ENCODE measurements at places on chromosomes 3 and 15.

DNA sequence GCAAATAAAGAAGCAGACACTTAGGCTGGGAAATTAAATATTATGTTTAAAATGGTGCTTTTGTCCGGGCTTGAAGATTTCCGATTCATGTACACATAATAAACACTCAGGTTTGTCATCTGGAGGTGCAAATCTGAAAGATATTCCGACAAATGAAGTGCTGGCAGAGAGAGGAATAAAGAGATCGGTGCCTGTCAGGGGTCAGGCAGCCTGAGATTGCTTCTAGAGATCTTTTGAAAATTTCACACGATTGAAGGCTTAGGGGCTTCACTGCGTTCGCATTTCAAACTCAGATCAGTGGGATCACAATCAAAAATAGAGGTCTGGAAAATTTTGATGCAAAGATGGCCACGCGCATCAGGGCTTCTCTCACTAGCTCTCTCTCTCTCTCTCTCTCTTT, 33.2 kb downstream of the NR2F2 start:
- no peak overlapping the region for H3K4me3 ChIP-seq
- H3K27me3 ChIP-seq = no peaks in the 10 kb centered on the region

DNA sequence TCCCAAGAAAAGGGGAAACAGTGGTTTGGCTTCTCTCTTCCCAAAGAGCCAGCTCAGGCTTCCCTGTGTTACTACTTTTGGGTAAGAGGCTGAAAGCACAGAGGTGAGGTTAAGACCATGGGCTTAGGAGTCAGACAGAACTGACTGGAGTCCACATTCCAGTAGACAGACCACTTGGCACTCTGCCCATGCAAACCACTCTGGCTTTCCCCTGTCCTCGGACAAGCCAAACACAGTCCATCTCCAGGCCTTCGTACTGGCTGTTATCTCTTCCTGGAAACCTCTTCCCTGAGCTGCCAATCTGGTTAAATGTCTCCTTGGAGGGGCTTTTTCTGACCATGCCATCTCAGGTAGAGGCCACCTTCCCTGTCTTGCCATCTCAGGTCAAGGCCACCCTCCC, 53.1 kb upstream of the FAM3D start:
- no peaks in the 10 kb centered on the region for H3K4me1 ChIP-seq
- no peak for DNase-seq
- no peaks in the 10 kb centered on the region for H3K27me3 ChIP-seq
- no peak overlapping the region for H3K27ac ChIP-seq
- no peaks in the 10 kb centered on the region for H3K36me3 ChIP-seq

- H3K4me3 ChIP-seq = no peak overlapping the region
- no peaks in the 10 kb centered on the region for H3K27me3 ChIP-seq
- no peak overlapping the region for H3K27ac ChIP-seq
- H3K36me3 ChIP-seq = no peaks in the 10 kb centered on the region
These were observed 62.4 kb upstream of the SLC6A1 start for GRCh38 chr3:10929978-10930665.

DNA sequence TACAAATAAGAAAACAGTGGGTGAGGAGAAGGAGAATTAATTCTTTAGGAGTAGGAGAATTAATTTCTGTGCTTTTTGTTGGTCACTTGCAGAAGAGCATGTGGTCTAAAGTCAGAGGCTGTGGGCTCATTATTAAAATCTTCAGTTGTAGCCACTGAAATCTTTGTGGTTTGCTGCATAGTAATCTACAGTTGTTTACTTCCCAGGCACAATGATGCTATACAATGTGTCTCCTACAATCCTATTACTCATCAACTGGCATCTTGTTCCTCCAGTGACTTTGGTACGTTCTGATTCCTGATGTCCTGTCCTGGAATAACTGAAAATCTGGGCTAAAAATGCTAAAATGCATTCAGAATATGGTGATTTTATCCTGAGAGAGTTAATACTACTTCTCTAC, 21.0 kb downstream of the IFT122 start:
- H3K27ac ChIP-seq = no peak overlapping the region
- no peak for DNase-seq
- H3K27me3 ChIP-seq = no peaks in the 10 kb centered on the region
- no peak overlapping the region for H3K4me3 ChIP-seq
- no peaks in the 10 kb centered on the region for H3K36me3 ChIP-seq
- no peaks in the 10 kb centered on the region for H3K4me1 ChIP-seq

DNA sequence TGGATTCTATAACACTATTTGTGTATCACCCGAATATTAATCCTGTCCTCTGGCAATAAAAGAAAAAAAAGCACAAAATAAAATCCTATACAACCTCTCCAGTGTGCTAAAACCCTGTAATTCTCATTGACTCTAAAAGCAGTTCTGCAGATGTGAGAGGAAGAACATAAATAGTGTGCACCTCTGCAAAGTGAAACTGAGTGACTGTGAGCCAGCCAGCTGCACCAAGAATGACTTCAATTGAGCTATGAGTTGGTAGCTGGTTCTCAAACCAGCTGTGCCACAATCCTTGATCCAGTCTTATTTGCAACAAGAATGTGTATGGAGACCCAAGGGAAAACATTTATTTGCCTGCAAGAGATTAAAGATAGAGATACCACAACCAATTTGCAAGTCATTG, 31.2 kb upstream of the COL8A1 start:
- H3K27ac ChIP-seq = no peak overlapping the region
- no peak overlapping the region for H3K4me3 ChIP-seq
- H3K36me3 ChIP-seq = no peaks in the 10 kb centered on the region
- H3K4me1 ChIP-seq = no peaks in the 10 kb centered on the region
- H3K27me3 ChIP-seq = no peaks in the 10 kb centered on the region

- no peak overlapping the region for H3K4me3 ChIP-seq
- no peak for DNase-seq
- H3K27me3 ChIP-seq = no peaks in the 10 kb centered on the region
These were observed 26.0 kb downstream of the XPC start for GRCh38 chr3:14152233-14152962.

DNA sequence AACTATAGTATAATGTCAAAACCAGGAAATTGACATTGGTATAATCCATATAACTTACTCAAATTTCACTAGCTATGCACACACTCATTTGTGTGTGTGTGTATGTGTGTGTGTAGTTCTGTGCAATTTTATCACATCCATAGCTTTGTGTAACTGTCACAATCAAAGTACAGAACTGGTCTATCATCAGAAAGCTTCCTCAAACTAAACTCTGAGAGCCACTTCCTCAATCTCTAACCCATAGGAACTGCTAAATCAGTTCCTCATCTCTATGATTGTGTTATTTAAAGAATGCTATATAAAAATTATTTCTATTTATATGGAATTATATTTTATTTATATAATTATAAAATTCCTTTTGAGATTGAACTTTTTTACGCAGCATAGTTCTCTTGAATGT, 18.1 kb downstream of the LNP1 start:
- no peak for DNase-seq
- H3K27me3 ChIP-seq = no peaks in the 10 kb centered on the region
- no peaks in the 10 kb centered on the region for H3K36me3 ChIP-seq
- H3K4me1 ChIP-seq = no peaks in the 10 kb centered on the region
- H3K4me3 ChIP-seq = no peak overlapping the region
- no peak overlapping the region for H3K27ac ChIP-seq

DNA sequence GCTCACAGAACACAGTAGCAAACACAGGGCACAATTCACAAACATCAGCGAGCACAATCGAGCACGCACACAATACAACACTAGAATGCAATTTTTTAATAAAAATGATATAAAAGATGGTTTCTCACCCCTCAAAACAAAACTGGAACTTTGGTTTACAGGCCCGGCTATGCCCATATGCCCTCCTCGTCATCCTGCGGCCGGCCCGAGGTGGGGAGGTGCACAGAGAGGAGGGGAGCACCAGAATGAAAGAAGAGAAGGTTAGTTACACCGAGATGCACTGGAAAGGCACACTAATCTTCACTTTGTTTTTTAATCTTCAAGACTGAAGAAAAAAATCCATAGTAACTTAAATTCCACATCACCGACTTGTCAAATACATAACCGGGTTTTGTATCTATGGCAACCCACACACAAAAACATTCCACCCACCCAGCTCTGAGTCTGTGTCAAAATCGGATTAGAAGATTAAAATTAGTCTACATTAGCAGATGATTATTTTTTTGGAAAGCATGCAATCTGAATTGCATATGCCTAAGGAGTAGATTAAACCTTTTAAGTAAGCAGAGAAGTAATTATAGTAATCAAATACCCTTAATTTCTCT, 196.7 kb upstream of the WNT5A start:
- H3K27ac ChIP-seq = no peak overlapping the region
- no peaks in the 10 kb centered on the region for H3K36me3 ChIP-seq
- no peaks in the 10 kb centered on the region for H3K27me3 ChIP-seq
- no peak overlapping the region for H3K4me3 ChIP-seq

DNA sequence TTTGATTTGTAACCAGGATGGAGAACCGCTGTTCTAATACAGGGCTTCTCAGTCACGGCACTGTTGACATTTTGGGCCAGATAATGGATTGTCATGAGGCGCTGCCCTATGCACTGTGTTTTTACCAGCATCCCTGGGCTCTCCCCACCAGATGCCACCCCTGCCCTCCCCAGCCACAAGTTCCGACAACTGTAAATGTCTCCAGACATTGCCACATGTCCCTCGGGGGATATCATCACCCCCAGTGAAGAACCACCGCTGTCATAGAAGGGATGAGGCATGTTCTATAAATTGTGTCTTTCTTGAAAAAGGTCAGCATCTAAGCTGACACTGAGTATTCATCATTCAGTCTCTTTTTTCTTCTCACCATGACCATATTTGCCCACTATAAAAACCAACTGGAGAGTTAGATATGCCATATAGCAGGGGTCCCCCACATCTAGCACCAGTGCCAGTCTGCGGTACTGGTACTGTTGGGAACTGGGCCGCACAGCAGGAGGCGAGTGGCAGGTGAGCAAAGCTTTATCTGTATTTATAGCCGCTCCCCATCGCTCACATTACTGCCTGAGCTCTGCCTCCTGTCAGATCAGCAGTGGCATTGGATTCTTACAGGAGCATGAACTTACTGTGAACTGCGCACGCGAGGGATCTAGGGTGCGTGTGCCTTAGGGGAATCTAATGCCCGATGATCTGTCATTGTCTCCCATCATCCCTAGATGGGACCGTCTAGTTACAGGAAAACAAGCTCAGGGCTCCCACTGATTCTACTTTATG, 260.5 kb upstream of the ST8SIA2 start:
- H3K27me3 ChIP-seq = no peaks in the 10 kb centered on the region
- DNase-seq = no peak
- H3K27ac ChIP-seq = no peak overlapping the region
- no peak overlapping the region for H3K4me3 ChIP-seq

DNA sequence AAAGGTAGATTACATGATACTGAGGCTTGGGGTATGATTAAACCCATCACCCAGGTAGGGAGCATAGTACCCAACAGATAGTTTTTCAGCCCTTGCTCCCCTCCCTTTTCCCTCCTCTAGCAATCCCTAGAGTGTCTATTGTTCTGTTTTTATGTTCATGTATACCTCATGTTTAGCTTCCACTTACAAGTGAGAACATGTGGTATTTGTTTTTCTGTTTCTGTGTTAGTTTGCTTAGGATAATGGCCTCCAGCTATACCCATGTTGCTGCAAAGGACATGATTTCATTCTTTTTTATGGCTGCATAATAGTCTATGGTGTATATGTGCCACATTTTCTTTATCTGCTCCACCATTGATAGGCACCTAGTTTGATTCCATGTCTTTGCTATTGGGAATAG, 82.7 kb downstream of the MYLK start:
- DNase-seq = no peak
- H3K36me3 ChIP-seq = no peaks in the 10 kb centered on the region
- no peaks in the 10 kb centered on the region for H3K27me3 ChIP-seq
- no peak overlapping the region for H3K27ac ChIP-seq

GRCh38 chr3:7841451-7841850, 660.2 kb upstream of the LMCD1 start:
- H3K36me3 ChIP-seq = no peaks in the 10 kb centered on the region
- no peaks in the 10 kb centered on the region for H3K4me1 ChIP-seq
- H3K27me3 ChIP-seq = no peaks in the 10 kb centered on the region
- no peak overlapping the region for H3K4me3 ChIP-seq
- no peak for DNase-seq

GRCh38 chr3:120421926-120422325, 28.9 kb downstream of the FSTL1 start:
- no peaks in the 10 kb centered on the region for H3K27me3 ChIP-seq
- H3K4me1 ChIP-seq = no peaks in the 10 kb centered on the region
- DNase-seq = no peak
- H3K36me3 ChIP-seq = no peaks in the 10 kb centered on the region
- no peak overlapping the region for H3K27ac ChIP-seq
- H3K4me3 ChIP-seq = no peak overlapping the region

- H3K4me3 ChIP-seq = no peak overlapping the region
- peak overlapping the region; percentile 30 for H3K27ac ChIP-seq
- H3K4me1 ChIP-seq = no peaks in the 10 kb centered on the region
- DNase-seq = no peak
These were observed 33.1 kb downstream of the FLNB start for GRCh38 chr3:58041182-58041825.

DNA sequence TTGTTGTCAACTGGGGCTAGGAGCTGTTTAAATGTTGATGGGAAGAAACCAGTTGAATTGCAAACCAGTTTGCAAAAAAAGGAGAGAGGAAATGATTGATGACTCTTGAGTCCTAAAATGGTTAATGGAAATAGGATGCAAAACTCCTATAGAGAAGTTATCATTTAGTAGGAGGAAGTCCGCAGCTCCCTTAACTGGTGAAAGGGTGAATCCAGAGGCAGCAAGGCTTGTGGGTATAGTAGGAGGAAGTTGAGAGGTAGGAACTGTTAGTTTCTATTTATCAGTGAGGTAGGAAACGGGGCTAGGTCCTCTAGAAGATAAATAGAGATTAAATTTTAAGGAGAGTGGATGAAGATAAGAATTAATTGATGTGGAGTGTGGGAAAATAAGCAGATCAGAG, 15.4 kb downstream of the IREB2 start:
- H3K27me3 ChIP-seq = no peaks in the 10 kb centered on the region
- DNase-seq = no peak
- H3K4me1 ChIP-seq = no peaks in the 10 kb centered on the region
- H3K36me3 ChIP-seq = no peaks in the 10 kb centered on the region
- H3K4me3 ChIP-seq = no peak overlapping the region

GRCh38 chr3:104566054-104566453, 800.7 kb upstream of the ALCAM start:
- no peaks in the 10 kb centered on the region for H3K27me3 ChIP-seq
- no peak for DNase-seq
- no peak overlapping the region for H3K27ac ChIP-seq
- no peak overlapping the region for H3K4me3 ChIP-seq
- H3K36me3 ChIP-seq = no peaks in the 10 kb centered on the region

GRCh38 chr3:14680115-14680514, 5.2 kb downstream of the C3orf20 start:
- H3K4me3 ChIP-seq = no peak overlapping the region
- no peaks in the 10 kb centered on the region for H3K36me3 ChIP-seq
- H3K4me1 ChIP-seq = no peaks in the 10 kb centered on the region
- H3K27ac ChIP-seq = no peak overlapping the region

DNA sequence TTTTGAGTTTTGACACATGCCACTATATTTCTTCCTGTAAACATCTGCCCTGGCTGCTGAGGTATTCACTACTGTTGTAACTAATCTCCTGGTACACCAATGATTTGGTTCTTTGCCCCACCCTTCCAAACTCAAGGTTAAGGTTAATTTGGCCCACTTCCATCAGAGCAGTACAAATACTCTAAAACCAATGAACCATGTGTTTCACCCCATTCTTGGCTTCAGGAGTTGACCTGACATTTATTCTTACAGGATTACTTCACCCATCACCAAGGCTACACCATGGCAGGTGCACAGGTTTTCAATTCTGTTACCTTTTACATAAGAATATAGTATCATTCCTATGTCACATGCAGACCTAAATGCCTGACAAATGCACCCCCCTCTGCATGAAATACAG, 1179.9 kb downstream of the ZPLD1 start:
- H3K27me3 ChIP-seq = no peaks in the 10 kb centered on the region
- no peak overlapping the region for H3K27ac ChIP-seq
- no peaks in the 10 kb centered on the region for H3K36me3 ChIP-seq
- DNase-seq = no peak
- no peaks in the 10 kb centered on the region for H3K4me1 ChIP-seq
- H3K4me3 ChIP-seq = no peak overlapping the region
